ENCODE measurements at places on chromosomes 1 and 21.
A peak's percentile ranks its signal among the peaks of the same experiment; 100 is the strongest.

- no peak for DNase-seq
Observed at GRCh38 chr1:25001125-25001915, 71.2 kb upstream of the RUNX3 start.

- peak; percentile 60 for DNase-seq
Observed at GRCh38 chr21:37463083-37463801, 96.7 kb downstream of the DYRK1A start.

DNA sequence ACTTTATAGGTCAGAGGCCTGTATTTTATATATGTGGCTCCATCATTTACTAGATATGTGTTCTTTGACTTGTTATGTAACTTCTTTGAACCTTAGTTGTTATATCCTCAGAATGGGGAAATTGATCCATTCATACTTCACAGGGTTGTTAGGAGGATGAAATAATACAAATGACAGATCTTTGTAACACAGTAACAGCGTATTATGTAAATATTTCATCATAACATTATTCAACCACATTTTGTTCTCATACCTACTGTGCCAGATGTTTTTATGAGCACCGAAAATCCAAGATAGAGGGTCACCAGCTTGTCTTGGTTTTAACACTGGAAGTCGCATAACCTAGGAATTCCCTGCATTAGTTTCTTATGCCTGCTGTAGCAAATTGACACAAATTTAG lies 3.3 kb downstream of the SUCO start:
- DNase-seq = peak; percentile 51

- DNase-seq = no peak
Observed at GRCh38 chr1:230806552-230806951, 59.4 kb downstream of the CAPN9 start.

DNA sequence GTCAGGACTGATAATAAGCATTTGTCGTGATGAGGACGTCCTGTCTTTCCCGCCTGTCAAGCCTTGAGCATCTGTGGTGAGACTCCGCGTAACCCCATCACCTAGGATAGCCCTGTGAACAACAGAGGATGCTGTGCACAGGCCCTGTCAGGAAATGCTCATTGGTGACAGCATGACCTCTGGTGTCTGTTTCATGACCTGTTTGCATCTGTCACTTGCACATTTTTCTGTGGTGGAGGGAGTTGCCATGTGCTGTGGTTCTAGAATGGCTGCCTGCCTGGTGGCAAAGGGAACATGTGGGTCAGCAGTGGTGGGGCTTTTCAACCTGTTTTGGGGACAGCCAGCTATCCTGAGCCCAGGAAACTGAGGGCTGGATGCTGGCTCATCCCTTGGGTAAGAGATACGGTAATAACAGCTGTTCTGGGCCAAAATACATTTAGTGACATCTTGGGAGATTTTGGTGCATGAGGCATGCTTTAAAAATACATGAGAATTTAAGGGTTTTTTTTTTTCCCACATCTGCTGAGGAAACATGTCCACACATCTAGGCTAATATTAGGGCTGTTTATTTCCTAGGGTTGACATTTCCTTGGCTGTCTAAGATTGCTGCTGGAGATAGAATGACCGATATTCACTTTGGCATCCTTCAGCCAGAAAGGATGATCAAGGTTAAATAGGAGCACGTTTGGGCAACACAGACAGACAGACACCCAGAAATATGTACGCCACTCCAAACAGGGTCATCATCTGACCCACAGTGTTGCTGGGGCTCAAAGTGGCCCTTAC lies 52.9 kb downstream of the KCNC4 start:
- no peak for DNase-seq

DNA sequence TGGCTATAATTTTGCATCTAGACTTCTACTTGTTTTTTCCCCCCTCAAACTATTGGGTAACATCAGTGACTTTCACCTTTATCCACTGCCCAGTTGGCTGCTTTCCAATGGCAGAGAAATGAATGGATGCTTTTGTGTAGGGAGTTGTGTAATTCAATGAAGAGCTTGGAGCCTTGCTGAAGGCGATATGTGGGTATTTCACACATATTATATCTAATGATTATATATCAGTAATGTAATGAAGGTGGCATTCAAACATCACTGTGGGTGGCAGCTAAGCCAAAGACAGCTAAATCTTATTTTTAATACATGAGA lies 81.2 kb downstream of the TGFB2 start:
- DNase-seq = peak; percentile 81

GRCh38 chr1:57204091-57204490 lies 219.8 kb downstream of the DAB1 start:
- DNase-seq = peak; percentile 21

GRCh38 chr1:111707906-111708305 lies 31.3 kb downstream of the INKA2 start:
- DNase-seq = peak; percentile 39

DNA sequence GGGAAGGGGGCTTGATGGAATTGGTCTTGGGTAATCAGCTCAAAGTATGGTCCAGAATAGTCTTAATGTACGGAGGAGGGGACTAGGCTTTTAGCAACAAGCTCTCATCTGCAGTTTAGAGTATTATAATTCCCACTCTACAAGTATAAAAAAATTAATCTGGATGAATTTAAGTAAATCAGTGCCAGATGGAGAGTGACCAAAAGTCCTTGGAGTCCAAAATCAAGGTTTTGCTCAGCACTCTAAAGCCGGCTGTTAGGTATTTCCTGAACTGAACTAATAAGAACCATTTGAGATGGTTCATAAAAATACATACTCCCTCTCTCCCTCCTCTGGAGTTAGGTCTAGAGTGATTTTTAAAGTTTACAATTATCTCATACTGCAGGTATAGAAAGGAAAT lies 23.7 kb downstream of the GLUL start:
- no peak for DNase-seq

DNA sequence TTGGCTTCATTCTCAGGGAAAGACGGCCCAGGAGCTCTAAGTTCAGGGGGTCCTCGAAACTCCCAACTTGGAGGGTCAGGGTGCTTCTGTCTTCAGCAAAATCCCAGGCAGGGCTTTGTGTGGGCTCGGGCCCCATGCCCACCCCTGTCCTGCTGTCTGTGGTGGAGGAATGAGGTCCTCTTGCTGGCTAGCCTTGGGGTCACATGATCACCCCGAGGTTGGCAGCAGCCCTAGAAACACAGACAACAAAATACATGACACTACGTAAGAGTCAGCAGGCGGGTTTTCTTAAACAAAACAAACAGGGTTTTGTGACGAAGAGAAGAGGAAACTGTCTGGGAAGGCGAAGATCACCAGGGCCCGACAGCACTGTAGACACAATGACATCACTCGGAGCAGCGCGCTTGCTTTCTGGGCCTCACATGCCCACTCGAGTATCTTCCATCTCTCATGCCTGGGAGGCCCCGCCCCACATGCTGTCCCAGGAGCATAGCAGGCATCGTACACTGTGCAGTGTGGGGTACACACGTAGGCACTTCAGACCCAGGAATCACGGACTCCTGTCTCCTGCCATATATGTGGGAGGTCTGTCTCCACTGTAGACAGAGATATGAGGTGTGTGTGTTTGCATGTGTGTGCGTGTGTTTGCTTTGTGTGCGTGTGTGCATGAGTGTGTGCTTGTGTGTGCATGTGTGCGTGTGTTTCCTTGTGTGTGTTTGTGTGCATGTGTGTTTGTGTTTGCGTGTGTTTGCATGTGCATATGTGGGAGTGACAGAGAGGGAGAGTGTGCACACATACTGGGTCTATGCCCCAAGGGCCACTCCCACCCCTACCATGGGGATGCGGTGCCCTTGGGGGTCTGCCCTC lies 94.7 kb downstream of the SIK1 start:
- DNase-seq = peak; percentile 95

- DNase-seq = no peak
Observed at GRCh38 chr1:67559222-67559700, 125.7 kb upstream of the GADD45A start.

DNA sequence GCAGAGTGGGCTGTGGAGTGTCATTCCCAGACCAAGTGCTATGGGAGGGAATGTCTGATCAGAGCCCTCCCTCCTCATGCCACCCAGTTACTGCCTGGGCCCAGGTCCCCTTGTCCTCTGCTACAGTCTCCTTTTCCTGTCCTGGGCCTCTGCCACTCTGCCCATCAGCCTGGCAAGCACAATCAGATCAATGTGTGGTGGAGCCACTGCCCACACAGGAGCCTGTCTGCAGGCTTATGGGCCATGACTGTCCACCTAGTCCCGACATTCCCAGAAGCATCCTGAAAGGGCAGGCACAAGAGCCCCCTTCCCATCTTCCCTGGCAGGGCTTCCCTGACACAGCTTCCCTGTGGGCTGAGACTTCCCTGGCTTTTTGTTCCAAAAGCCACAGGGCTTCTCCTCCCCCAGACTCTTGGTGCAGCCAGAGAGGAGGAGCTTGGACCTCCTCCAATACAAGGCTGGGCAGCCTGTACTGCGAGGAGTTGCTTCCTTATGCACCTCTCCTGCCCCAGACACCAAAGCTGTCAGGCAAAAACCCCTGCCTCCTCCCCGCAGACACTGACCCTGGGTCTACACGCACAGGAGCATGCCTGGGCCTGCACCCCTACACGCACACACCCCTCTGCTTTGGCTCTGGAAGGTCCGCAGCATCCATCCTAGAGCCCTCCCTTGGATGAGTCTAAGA lies 29.2 kb upstream of the CNTN2 start:
- peak; percentile 45 for DNase-seq

DNA sequence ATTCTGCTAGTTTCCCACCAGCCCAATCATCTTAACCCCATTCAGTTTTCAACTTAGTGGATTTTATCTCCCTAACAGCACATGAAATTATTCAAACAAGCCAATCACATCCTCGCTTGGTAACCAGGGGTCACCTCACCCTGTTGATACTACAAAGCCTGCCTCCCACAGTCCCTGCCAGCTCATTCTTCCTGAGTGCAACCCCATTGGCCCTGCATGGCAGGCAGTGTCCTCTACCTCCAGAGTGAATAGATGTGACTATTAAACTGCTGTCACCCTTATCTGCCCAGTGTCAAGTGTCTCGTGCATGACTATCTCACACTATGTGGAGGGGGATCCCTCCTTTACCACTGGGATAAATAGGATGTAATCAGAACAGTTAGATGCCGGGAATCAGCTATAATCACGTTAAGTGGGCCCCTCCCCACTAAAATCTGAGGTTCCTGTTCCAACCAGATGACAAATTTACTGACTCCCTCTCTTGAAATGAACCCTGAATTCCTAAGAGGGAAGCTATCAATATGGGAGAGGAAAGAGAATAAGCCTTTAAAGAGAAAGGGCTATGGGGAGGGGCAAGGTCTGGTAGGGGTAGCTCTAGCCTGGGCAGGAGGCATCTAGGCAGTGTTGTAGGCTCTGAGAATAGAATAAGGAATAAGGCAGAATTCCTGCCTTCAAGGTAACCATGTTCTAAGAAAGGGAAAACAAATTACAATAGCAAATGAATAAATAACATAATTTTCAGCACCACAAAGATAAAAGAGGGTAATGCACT lies 155.9 kb downstream of the SLC30A10 start:
- no peak for DNase-seq

- peak; percentile 71 for DNase-seq
Observed at GRCh38 chr21:25967181-25967900, 203.2 kb downstream of the APP start.

- DNase-seq = no peak
Observed at GRCh38 chr1:71228241-71228640, 147.4 kb upstream of the ZRANB2 start.

DNA sequence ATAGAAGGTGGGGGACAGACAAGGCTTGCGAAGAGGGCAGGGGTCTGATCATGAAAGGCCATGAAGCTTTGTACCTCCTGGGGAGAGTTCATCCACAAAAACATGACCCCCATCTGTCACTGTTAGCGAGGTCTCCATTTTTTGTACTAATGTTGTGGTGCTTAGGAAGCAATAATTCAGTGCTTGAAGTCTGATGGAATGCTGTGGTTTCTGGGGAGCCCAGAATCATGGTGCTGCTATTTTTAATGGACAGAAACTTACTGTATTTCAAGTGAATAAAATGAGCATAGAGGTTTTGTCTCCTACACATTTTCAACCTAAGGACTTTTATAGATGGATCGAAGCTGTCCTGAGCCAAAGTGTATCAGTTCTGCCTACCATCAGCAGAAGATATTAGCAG lies 28.2 kb upstream of the RGL1 start:
- DNase-seq = no peak

GRCh38 chr1:29853716-29854330 lies 617.5 kb downstream of the PTPRU start:
- DNase-seq = no peak

- no peak for DNase-seq
Observed at GRCh38 chr1:196209265-196209664, 399.0 kb downstream of the KCNT2 start.

- no peak for DNase-seq
Observed at GRCh38 chr1:201357636-201358348, 19.7 kb downstream of the TNNT2 start.

GRCh38 chr1:106619080-106619826 lies 437.2 kb upstream of the PRMT6 start:
- no peak for DNase-seq

DNA sequence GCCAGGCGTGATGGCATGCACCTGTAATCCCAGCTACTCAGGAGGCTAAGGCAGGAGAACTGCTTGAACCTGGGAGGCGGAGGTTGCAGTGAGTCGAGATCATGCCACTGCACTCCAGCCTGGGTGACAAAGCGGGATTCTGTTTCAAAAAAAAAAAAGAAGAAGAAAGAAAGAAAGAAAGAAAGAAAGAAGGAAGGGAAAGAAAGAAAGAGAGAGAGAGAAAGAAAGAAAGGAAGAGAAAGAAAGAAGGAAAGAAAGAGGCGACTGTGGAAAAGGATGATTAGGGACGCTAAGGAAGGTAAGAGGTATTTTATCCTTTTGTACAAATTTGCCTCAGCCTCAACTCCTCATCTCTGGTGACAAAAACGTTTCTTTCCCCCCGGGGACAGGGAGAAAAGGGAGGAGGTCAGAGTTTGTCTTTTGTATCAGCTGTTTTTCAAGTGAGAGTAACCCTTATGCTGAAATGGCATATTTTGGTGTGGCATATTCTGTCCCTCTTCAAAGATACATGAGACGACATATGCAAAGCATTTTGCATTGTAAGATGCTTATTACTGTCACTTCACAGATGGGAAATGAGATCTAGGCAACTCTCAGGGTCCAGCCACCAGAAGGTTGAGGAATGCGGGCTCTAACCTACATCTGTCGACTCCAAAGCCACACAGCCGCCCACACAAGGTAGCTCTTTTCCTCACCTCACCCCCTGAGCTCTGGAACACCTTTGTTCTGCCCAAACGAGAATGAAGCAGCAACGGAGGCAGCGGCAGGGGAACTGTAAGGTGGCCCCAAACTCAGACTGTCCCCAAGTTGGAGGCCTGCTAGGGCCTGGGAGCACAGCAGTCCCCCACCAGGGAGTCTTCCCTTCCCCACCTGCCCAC lies 38.0 kb downstream of the NUAK2 start:
- no peak for DNase-seq

DNA sequence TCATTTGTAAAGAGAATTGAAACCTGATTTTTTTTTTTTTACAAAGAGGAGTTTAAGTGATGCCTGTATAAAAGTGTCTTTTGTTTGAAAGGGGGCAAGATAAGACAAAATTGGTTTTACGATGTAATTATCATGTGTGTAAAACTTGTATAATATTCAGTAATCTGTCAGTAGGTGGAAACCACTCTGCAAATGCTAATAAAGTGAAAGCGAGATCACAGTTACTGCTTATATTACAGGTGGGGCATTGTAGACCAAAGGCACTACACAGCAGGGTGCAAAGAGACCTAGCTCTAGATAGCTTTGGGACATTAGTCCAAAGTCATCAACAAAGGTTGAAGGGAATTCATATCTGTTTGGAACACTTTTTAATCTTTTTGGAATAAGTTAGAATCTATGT lies 174.2 kb downstream of the LHX8 start:
- no peak for DNase-seq

- peak; percentile 76 for DNase-seq
Observed at GRCh38 chr1:40980453-40981121, 1.1 kb downstream of the CTPS1 start.

GRCh38 chr21:45821315-45821962 lies 160.1 kb upstream of the COL6A1 start:
- DNase-seq = no peak
